ENCODE measurements at places on chromosomes 12 and 14.

DNA sequence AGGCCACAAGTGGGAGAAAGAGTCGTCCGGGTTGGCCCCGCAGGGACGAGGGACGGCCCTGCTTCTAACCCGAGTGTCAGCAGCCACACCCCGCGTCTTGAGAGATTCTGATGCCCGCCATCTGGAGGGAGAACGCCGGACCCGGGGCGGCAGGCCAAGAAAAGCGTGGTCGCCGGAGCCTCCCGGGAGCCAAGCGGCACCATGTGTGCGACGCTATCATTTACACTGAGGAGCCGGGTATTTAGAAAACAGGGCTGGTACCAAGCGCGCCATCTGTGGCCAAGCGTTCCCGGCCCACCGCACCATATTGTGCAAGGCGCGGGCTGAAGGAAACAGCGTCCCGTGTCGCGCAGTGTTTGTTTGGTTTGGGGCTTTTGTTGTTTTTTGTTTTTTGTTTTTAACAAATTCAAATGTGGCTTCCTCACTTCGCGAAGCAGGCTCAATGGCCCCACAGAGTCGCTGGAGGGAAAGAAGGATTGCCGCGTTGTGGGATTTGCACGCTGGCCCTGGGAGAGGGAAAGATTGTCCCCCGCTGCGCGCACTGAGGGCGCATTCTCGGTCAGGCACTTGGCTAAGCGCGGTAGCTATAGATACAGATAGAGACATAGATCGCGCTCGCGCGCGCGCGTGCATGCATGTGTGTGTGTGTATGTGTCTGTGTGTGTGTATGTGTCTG lies 153.8 kb downstream of the BCL11B start:
- DNase-seq, result no peak

GRCh38 chr12:42382013-42382696 lies 56.2 kb downstream of the PPHLN1 start:
- DNase-seq, result no peak

DNA sequence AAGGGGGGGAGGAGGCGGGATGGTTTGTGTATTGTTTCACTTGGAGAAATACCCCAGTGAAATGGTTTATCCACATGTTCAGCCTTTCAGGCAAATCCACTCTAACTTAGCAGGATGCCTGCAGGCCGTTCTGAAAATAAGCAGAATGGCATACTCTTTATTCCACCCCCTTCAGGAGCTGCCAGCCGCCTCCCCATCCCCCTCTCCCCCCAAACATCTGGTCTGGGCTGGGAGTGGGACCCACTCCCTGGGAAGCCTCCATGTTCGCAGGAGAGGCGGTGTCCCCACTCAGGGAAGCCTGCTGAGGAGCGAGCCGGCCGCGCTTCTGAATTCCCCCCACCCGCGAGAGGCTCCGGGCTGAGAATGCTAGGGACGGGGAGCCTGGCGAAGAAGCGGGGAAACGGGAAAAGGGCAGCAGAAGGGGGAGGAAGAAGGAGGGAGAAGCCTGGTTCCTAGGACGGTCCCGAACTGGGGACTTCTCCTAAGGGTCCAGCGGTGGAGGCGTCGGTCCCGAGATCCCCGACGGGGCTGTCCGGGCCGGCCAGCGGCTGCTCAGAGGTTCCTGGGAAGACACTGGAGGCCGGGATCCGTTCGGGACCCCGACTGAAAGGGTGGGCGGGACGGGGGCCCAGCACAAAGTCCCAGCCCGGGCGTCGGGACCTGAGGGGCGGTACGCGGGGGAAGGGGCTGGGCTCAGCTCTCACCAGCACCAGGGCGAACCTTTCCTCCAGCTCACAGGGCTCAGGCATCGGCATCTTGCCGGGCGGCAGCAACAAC lies 666 bp downstream of the FMNL3 start:
- no peak for DNase-seq

- DNase-seq, result no peak
These were observed 4.7 kb upstream of the IPO8 start for GRCh38 chr12:30700216-30700900.

DNA sequence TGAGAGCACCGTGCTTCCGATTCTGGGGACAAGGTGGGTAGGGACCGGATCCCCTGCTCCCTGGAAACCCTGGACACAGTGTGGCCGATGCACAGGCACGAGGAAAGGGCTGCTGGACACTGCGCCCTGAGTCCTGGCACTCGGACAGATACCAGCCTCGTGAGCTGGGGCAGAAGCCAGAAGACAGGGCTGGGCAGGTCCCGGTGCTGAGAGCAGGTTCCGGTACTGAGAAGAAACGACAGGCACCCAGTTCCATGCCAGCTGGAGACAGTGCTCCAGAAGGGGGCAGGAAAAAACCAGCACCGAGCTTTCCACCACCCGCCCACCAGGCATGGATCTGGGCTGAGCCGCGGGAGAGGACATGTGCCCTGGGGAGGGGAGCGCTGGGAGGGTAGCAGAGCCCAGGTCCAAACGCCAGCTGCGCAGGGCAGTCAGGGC lies 6.5 kb downstream of the XRCC3 start:
- DNase-seq, result no peak

DNA sequence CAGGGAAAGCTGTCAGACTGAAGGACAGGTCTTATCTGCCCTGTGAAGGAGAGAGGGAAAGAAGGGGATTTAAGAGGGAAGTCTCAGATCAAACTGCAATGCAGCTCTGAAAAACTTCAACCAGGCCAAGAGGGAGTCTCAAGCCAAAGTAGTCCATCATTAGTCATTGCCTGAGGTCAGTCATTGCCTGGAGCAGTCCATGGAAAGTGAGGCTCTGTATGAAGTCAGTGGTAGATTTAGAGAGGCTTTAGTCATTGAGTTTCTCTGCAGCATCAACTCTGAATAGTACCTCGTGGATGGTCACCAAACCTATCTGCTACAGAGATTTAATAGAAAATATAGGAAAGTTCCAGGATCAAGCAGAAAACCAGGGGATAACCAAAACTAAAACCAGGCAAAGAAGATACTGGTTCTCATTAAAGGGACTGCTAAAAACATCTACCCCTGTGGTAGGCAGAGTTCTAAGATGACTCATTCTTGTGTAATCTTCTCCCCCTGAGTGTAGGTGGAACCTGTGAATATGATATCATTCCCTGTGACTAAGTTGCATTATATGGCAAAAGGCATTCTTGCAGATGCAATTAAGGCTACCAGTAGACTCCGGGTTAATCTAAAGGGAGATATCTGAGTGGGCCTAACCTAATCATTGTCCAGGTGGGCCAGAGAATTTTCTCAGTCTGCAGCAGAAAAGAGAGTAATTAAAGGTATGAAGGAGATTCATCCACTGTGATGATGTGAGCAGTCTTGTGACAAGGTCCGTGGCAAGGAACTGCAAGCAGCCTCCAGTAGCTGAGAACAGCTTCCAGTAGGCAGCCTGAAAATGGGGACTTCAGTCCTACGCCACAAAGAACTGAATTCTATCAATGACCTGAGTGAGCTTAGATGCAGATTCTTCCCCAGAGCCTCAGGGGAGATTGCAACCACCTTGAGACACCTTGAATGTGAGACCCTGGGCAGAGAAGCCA lies 123.1 kb downstream of the GALC start:
- no peak for DNase-seq
